ENCODE measurements at places on chromosomes 4 and X.

DNA sequence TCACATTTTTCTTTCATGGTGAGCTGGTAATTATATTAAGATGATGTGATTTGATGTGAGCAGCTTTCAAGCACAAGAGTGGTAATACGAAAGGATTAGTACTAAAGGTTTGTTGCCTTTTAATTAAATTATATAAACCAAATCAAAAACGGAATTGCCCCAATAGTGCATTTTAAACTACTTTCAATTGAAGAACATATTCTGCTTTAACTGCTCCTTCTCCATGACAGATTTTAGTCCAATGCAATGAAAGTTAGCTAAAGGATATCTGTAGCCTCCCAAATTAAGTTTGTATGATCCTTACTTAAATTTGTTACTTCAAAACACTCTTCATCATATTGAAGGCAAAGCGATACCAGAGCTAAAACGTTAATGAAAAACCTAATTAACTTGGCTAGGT, 447.1 kb upstream of the AMOT start:
- DNase-seq: no peak

DNA sequence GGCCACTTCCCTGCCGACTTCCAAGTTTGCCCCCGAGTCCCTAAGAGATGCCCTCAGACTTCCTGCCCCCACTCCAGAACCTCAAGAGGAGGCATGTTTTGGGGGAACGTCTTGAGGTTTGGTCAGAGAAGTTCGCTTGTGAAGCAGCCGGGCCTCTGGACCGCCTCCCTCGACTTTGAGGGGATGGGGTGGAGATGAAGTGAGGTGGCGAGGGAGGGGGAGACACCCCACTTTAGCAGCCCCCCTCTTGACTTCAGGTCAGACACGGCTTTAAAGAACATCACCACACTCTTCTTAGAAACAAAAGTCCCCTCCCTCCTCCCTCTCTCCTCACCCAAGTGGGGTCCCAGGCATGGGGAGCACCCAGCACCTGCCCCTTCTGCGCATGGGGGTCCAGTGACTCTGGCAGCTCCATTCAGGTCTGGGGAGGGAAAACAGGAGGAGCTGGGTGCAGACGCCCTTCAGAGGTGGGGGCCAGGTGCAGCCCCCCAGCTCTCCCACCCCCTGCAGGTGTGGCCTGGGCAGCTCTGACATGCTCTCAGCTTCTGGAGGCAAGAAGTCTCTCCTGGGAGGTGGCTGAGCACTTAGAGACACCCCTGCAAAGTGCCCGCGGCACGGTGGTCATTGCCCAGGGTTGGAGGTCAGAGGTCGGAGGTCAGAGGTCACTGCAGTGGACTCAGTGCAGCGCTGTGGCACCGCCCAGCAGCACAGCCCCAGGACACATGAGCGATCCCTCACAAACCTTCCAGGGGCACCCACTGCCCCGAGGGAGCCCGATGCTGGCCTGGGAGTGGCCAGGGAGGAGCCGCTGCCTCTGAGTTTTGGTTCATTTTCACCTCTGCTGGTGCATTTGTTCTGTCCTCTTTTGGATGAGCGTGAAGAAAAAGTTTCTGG, 108.8 kb downstream of the CPZ start:
- DNase-seq: no peak

- DNase-seq: no peak
Measured at GRCh38 chr4:123972031-123972430, 575.4 kb downstream of the SPRY1 start.

DNA sequence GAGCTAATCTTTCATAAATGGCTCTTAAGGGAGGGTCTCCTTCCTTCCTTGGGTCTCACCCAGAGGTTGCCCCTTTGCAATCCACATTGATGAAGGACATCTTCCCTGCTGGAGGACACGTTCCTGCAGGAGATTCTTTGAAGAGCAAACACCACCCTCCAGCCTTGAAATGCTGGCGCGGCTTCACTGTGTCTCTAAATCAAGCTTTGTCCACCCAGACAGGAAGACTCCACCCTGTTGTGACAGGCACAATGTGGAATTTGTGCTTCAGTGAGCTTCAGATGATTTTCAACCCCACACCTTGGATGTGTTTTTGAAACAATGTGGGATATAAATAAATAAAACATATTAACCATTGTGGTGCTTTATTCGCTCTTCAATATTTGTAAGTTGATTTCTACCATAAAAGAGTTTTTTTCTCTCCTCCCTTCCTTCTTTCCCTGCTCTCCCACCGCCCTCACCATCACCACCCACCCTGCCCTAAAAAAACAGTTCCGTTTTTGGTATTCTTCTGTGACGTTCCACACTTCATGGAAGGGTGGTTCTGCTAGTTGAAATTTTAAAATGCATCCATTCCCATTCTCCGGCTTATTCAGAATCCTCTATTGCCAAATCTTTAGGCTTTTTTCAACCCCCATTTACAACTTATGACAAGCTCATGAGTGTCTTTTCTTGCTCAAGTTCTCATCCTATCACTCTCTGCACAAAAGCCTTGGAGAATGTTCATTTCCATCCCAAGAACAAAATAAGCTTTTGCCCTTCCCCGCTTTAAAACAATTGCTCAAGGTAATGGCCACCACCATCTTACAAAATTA, 264.3 kb downstream of the RAPGEF2 start:
- DNase-seq: no peak

GRCh38 chr4:40305328-40306170, 29.6 kb upstream of the CHRNA9 start:
- no peak for DNase-seq

- DNase-seq: no peak
Measured at GRCh38 chr4:128060121-128060698, 902 bp upstream of the LARP1B start.

DNA sequence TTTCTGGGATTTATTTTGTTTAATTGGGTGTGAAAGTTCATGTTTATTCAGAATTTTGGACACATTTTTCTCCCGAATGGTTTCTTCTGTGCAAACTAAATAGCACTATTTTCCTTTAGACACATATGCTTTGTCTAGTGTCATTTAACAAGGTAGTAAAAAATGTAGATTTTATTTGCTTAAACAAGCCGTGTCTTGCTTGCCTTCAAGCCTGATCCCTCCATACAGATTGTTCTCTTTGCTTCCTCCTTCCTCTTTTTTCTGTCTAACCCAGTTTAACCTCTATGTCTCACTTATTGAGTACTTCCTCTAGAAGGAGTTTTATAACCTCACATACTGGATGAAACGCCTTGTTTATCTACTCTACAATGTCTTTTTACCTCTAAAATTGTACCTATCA, 211.8 kb downstream of the NPFFR2 start:
- no peak for DNase-seq

- no peak for DNase-seq
Measured at GRCh38 chr4:56208103-56208502, 179.2 kb downstream of the AASDH start.

- DNase-seq: no peak
Measured at GRCh38 chrX:128769495-128769894, 717.3 kb upstream of the ACTRT1 start.

- DNase-seq: no peak
Measured at GRCh38 chr4:93403571-93403970, 425.0 kb upstream of the ATOH1 start.

DNA sequence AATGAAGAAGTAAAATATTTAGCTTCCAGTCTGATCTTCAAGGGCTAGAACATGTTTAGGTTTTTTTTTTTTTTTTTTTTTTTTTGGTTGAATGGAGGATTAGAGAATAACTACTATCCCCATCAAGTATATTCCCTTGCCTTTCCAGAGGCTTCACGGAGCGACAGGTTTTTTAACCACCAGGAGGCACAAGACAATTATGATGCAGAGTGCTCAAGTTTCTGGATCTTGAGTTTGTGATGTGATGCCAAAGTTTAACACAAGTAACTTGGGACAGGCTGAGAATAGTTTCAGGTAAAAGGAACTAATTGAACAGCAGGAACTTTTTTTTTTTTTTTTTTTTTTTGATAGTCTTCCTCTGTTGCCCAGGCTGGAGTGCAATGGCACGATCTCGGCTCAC, 30.3 kb downstream of the CCNI start:
- DNase-seq: no peak

Measured in caudate nucleus (tissue), 63 donors.